ENCODE measurements at places on chromosomes 13 and 19. TPM values are rescaled to one million over a fixed set of nuclear protein-coding genes. Genes with fewer than 3 reads are reported as not detected.

TMPRSS9 gene
- not detected for total RNA-seq

SHISA2 gene
- total RNA-seq = not detected

SPATA13 gene
- total RNA-seq = 8.8 TPM

PROZ gene
- total RNA-seq = not detected

CEACAM7 gene
- total RNA-seq = 0.10 TPM

NOTCH3 gene
- 13.6 TPM for total RNA-seq

GNA15 gene
- total RNA-seq = 0.06 TPM

TNFSF11 gene
- total RNA-seq = not detected

B3GNT3 gene
- 4.2 TPM for total RNA-seq

ZNF492 gene
- not detected for total RNA-seq

ERICH6B gene
- not detected for total RNA-seq

ZNF283 gene
- 4.3 TPM for total RNA-seq

POLR1D gene
- total RNA-seq = 167 TPM

SIGLEC10 gene
- 0.03 TPM for total RNA-seq

CEACAM20 gene
- 0.05 TPM for total RNA-seq

NKPD1 gene
- total RNA-seq = 0.93 TPM

MAB21L1 gene
- not detected for total RNA-seq

RFPL4AL1 gene
- 0.17 TPM for total RNA-seq

MUC16 gene
- total RNA-seq = 0.03 TPM

PLVAP gene
- not detected for total RNA-seq

DACH1 gene
- not detected for total RNA-seq

CABP5 gene
- total RNA-seq = not detected

RFPL4A gene
- total RNA-seq = 0.48 TPM

LRRC8E gene
- 5.5 TPM for total RNA-seq

CCDC61 gene
- 4.1 TPM for total RNA-seq

GTF3A gene
- 93.8 TPM for total RNA-seq

ZNF208 gene
- total RNA-seq = not detected

ONECUT3 gene
- 0.02 TPM for total RNA-seq

PINLYP gene
- total RNA-seq = 0.11 TPM

PTPRS gene
- 29.2 TPM for total RNA-seq

ZNF470 gene
- total RNA-seq = 1.3 TPM

OR10H4 gene
- total RNA-seq = not detected

MEIOSIN gene
- total RNA-seq = 0.06 TPM

HCST gene
- total RNA-seq = 0.29 TPM

MTUS2 gene
- not detected for total RNA-seq

PPAN gene
- 38.9 TPM for total RNA-seq

ZNF433 gene
- total RNA-seq = not detected

OR7A5 gene
- total RNA-seq = not detected

SEMA6B gene
- total RNA-seq = 5.0 TPM

NKG7 gene
- total RNA-seq = not detected

CAPN12 gene
- total RNA-seq = 5.5 TPM

ICAM4 gene
- 0.11 TPM for total RNA-seq

CYTH2 gene
- total RNA-seq = 58.3 TPM

FXYD1 gene
- 0.10 TPM for total RNA-seq

KANK3 gene
- total RNA-seq = 7.6 TPM

BRME1 gene
- total RNA-seq = 0.57 TPM

GZMM gene
- total RNA-seq = not detected

PCDH8 gene
- not detected for total RNA-seq

RGL3 gene
- 2.1 TPM for total RNA-seq

Data from A549 treated with AZD2906 at 1 μM for 4 hours (cell line).